ENCODE measurements at places on chromosomes 7 and 10.

- DNase-seq, result no peak
These were observed 14.7 kb upstream of the SAMD8 start for GRCh38 chr10:75096749-75097148.

- no peak for DNase-seq
These were observed 60.8 kb upstream of the EEPD1 start for GRCh38 chr7:36092221-36092771.

DNA sequence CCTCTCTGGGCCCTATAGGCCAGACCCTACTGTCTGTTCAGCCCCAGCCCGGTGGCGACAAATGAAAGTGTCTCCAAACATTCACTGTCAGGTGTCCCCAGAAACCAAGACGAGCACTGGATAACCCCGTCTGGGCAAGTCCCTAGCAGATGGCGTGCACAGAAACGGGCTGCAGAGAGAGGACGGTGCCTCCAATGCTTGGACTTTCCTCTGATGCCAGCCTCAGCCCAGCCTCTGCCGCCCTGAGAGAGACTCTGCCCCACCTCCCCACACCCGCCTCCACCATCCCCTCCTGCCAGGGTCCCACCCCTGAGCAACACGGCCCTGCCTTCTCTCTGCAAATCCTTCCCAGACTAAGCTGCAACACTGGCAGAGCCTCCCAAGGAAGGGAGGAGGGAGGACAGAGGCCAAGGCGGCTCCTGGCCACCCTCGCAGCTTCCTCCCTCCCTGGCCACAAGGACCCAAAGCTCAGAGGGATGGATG, 7.4 kb upstream of the LFNG start:
- no peak for DNase-seq

DNA sequence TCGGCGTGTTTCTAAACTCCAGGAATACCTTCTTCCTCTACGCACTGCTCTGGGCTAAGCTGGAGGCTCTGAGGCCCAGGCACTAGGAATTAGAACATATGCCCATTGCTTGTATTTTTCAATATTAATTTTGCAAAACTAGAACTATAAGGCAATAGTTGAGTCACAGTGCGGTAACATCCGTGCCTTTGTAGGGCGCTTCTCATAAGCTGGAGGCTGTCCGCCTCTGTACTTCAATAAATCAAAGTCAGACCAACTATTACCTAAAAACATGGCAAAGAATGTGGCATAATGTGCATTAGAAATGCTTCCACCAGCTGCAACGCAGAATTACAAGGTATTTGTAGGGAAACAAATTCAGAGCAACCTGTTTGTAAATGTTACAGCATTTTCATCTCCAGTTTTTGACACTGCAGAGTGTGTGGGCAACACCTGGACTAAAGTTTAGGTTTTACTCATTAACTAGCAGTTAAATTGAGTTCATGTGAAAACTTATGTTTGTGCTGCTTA, 440 bp upstream of the MINDY3 start:
- no peak for DNase-seq

DNA sequence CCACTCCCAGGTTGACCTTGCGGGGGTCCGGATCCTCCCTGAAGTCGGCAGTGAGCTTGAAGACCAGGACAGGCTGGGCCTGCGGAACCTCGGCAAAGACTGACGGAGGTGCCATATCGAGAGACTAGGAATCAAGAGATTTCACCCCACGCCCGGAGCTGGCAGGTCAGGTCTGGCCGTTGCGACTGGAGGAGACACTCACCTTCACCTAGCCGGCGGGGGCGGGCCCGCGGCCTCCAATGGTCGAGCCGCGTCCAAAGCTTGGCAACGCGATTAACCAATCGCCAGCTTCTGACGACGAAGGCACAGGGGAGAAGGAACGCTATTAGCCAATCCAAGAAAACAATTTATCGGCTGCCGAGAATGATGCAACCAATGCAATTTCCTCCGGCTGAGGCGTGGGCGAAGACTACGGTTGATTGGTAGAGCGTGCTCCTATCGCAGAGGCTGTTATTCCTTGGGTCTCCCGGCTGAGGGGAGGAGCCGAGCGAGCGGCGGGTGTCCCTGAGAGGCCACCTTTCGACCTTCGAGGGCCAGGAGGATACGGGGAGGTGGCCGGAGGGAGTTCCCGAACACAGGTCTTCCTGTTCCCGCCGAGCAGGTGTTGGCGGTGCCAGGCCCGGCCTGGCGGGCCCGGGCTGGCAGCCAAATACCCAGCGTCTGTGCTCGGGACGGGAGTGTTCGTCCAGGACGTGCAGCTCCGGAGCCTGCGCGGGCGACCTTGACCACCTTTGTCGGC, at the start of gene GOT1:
Gene GOT1, minus strand, starts transcription at position 174 of the 739 bp plus-strand sequence. Its CDS starts 59 bp downstream, at position 115.
- peak; percentile 93 for DNase-seq

All from NCI-H1048 (cell line).